NCI-H524 (cell line): ENCODE measurements at places on chromosomes 12 and 14.

DNA sequence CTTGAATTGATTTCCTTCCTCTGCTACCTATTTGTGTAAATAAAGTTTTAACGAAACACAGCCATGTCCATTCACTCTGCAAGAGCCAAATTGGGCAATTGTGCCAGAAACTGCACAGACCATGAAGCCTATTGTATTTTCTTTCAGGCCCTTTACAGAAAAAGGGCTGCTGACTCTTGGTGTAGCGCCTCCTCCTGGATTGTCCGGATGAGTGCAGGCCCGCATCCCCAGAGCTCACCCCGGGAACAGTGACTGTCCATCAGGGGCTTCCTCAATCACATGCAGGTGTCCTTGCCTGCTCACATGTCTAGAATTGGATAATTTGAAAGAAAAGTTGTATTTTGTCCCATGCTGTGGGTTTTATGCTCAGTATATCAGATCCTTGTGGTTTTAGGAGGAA is 1282.2 kb downstream of the AACS start:
- no peak for DNase-seq

DNA sequence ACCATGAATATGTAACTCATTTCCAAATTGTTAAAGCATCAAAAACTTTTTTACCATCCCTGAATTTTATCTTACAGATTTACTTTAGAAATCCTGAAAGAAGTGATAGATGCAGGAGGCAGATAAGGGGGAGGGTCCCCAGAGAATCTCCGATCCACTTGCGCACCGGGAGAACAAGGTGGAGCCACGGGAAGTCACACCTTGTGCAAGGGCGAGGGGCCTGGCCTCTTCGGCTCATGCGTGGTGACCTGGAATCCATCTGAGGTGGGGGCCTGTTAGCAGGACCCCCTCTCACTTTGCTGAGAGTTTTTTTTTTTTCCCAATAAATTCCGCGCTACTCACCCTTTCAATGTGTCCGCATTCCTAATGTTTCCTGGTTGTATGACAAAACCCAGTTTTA is 80.2 kb upstream of the CDKN3 start:
- DNase-seq, result no peak

DNA sequence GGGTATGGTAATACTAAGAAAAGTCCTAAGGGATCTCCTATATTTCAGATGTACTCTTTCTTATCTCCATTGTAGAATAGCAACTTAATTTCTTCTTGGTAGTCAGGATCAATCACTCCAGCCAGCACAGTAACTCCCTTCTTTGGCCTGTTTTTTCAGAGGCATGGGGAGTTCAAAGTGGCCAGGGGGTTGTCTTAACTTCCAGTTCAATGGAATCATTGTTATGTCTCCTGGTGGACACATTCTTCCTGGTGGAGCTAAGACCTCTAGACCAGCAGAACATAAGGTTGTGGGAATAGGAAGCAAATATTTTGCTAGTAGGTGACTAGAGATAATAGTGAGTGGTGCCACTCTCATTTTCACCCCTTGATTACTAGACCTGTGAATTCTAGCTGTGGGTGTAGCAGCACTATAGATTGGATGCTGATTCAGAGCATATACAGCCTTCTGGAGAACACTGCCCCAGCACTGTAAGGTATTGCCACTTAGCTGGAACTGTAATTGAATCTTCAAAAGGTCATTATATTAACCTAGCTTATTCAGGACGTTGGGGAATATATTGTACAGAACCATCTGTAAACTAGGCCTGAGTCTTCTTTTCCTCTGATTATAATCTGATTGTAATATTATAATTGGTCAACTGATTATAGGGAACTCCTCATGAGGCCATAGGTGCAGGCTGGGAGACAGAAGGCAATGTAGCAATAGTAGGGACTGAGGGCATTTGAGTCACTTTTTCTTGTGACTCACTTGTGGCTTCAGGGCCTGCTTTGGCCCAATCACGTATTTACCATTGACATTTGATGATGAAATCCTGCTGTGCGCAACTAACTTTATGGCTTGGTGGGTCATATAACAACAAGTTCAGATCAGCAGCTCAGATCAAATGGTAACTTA is 60.2 kb upstream of the ATP2B1 start:
- DNase-seq, result no peak

- no peak for DNase-seq
These were observed 8.7 kb downstream of the POLE2 start for GRCh38 chr14:49679271-49679670.

GRCh38 chr14:44396226-44396625 is 110.9 kb downstream of the FSCB start:
- no peak for DNase-seq

GRCh38 chr14:54629635-54630360 is 62.9 kb downstream of the SAMD4A start:
- DNase-seq, result no peak

DNA sequence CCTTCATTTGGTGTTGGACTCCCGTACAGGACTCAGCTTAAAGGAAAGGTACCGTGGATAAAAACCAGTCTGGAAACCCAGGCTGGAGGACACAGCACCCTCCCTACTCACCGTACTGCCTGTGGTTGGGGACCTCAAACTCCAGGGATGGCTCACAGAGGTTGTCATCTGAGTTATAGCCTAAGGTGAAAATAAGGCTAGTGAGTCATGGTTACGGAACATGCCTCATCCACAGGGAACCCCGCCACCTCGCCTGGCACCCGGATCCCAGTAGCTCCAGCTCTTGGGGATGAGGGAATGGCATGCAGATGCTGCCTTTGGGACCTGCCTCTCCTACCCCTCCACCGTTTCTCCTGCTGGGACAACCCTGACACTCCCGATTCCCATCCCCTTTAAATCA is 36.8 kb upstream of the GPR68 start:
- no peak for DNase-seq

- no peak for DNase-seq
These were observed 126.9 kb downstream of the TTC8 start for GRCh38 chr14:88951370-88951769.

DNA sequence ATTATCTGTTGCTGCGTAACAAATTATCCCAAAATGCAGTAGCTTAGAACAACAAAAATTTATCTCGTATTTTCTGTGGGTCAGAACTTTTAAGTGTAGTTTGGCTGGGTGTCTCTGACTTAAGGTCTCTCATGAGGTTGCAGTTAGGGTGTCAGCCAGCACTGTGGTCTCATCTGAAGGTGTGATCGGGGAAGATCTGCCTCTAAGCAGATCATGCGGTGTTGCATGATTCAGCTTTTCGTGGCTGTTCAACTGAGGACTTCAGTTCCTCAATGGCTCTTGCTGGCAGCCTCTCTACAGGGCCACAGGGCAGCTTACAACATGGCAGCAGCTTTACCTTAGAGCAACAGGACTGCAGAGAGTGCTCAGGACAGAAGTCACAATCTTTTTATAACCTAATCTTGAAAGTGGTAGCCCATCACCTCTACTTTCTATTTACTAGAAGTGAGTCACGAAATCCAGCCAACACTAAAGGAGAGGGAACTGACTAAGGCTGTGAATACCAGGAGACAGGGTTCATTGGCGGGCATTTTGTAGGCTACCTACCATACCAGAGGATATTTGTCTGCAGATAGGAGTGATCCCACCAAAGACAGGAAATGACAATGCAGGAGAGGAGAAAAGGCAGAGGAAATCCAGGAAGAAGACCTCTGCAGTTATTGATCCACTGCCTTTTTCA is 1.8 kb upstream of the TMPRSS12 start:
- no peak for DNase-seq

- DNase-seq, result no peak
These were observed 80.3 kb downstream of the NKX2-1 start for GRCh38 chr14:36439766-36440165.

- DNase-seq, result no peak
These were observed 168.1 kb downstream of the SLC38A4 start for GRCh38 chr12:46657453-46658411.

DNA sequence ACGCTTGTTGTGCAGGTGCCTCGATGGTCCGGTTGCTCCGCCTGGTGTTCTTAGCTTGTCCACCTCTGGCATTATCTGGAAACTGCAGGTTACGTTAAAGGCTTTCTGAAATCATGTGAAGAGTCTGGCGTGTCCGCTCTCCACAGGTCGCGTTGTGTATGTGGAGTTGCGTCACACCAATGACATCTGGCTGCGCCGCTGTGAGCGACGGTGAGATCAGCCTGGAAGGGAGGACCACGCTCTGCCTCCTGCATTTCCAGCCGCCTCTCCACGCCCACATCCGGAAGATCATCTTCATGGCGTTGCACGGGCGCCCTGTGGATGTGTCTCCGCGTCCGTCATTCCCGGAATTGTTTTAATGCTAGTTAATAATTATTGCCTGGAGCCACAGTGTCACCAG is 50.6 kb upstream of the GALNT9 start:
- no peak for DNase-seq

GRCh38 chr12:111154147-111154834 is 214.6 kb downstream of the PHETA1 start:
- no peak for DNase-seq

DNA sequence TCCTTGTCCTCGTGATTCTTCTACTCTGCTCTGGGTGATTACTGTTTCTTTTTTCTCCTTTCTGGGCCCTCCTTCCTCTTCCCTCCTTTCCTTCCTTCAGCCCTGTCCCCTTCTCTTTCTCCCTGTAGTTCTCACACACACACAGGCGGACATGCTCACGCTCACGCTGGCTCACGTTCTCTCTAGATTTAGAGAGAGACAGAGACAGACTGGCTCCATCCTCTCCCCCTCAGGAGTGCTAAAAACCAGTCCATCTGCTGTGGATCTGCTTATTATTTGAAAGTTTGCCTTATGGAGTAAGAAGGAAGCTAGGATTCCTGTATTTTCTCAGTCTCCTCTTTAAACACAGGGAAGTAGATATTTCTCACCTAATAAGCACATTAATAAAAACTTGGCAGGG is 48.1 kb downstream of the KCNA1 start:
- no peak for DNase-seq

DNA sequence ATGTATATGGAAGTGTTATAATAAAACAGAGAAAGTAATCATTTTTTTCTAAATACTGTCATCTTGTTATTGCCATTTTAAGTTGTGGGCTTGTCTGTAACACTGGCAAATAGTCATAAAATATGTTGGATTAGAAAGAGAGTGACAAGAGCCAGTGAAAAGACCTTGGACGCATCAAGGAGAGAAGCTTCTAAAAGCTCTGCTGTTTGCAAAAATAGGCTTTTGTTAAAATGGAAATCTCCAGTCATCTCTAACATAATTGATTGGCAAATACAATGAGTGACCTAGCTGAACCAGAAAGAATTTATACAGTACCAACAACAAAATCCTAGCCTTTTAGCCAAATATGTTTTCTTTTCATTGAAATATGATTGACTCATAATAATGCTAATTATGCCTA is 245.8 kb upstream of the RMST start:
- DNase-seq, result no peak

DNA sequence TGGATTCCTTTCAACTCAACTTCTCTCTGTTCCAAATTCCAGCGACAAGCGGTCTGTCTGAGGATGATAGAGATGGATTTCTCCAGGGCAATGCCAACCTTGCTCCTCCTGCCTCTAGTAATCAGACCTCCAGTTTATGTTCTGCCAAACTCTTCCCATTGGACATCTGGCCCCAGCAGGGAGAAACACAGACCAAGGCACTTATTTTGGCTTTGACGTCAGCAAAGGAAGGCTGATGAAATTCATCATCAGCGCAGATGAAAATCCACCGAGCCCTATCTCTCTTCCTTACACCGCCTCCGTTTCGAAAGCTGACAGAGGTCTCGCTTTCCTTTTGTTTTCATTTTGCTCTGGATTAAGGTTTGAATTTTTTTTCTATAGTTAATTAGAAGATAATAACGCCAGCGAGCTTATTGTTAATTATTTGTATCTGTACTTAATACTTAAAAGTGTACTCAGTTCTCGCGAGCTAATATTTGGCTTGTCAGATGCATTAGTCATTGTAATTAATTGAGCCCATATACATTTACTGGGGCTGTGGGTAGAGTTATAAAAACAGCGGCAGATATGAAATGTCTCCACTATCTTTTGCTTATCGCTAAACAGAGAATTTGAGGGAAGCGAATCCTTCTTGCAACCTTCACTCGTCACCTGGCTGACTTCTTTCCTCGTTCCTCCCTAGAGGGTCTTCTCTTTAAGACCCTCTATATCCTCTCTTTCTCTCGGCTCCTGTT is 35.9 kb upstream of the MED13L start:
- DNase-seq, result no peak

GRCh38 chr12:91685917-91686316 is 459.7 kb downstream of the BTG1 start:
- DNase-seq, result no peak

DNA sequence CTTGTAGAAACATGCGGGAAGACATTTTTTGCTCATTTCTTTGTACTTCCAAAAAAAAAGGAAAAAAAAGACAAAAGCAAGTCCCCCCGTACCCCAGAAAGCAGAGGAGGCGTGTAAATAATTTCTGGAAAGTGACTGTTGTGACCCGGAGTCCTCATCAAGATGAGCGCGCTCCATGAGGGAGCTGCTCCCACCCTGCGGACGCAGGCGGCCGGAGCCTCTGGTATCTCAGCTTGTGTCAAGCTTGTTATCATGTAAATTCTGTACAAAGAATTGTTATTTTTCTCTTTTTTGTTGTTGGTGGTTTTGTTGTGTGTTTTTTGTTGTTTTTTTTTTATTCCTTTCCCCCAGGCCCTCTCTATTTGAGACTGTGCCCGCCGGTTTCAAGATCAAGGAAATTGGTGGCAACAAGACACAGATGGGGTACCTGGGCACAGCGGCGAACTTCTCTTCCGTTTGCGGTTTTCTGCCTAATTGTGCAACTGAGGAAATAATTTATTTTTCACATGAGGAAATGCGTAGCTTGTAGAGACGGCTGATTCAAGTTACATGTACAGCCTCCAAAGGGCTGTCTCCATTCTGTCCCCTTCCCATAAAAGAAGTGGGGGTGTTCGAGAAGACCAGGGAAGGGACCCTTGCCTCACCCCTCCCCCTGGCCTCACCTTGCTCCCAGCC is 27.0 kb downstream of the HPD start:
- no peak for DNase-seq

DNA sequence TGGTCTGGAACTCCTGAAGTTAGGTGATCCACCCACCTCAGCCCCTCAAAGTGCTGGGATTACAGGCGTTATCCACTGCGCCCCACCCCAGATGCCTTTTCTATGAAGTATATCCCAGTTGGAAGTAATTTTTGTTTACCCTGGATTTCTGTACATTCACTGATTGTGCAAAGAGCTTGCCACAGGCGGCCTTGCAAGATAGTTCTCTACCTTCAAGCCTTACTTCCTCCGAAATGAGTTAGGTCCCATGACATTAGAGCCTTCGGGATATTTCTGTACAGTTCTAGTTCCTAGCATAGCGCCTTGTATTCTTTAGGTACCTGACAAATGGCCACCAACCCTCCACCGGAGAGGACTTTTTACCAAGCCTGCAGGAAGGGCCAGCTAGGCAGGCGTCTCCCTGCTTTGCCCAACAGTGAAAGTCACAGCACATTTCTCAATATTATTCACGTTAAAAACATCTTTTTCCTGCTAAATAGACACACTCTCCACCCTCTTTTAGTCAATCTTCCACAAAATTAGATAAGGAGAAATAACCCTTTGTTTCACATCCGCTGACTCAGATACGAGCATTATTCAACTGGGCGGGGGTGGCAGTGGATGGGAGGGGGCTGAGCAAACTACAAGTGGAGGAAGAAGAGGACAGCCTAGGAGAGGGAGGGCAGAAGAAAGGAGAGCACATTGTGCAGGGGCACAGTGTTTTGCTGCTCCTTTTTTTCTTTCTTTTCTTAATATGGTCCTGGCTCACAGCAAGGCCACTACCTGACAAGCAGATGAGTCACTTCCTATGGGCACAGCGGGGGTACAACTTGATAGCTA is 40.0 kb upstream of the CAPRIN2 start:
- no peak for DNase-seq
